Right ventricle myocardium inferior (tissue), 1 donor: ENCODE measurements at places on chromosomes 12 and 14.
A peak's percentile ranks its signal among the peaks of the same experiment; 100 is the strongest.

GRCh38 chr14:67188326-67188725, 914 bp upstream of the GARIN2 start:
- DNase-seq, result no peak

DNA sequence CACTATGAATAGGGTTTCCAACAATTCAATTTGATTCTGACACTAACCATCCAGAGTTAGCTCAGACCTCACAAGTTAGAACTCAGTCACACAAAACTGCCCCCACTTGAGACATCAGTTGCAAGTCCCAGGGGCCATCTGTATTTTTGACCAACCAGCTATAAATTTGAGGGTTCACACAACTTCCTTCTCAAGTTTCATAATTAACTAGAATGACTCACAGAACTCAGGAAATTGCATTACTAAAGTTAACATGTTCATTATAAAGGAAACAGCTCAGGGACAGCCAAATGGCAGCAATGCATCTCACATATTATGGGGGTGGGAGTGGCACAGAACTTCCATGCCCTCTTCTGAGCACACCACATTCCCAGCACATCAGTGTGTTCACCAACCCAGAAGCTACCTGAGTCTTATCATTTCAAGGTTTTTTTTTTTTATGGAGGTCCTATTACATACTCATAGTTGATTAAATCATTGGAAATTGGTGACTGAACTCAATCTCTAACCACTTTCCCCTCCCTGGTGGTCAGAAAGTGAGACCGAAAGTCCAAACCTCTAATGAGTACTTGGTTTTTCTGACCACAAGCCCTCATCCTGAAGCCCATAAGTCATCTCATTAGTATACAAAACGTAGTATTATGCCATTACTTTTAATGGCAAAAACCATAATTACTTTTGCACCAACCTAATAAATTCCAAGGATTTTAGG, 1721.5 kb upstream of the SEL1L start:
- DNase-seq, result no peak

GRCh38 chr12:20096430-20096829, 271.9 kb upstream of the PDE3A start:
- DNase-seq, result no peak

DNA sequence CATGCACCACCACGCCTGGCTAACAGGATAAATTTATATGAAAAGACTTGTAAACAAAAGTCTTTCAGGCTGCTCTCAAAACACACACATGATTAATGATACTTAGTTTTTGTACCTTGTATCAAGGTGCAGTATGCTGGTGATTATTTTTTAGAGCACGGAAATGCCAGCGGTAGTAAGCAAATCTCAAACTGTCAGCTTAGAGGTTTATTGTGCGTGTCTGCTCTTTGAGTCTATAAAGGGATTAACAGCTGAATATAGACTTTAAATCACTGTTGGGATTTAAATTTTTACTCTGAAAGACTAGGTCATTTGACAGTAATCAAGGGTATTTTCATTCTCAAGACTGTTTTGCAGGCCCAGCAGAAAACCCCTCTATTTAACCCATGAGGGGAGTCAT, 50.5 kb downstream of the PLEKHA5 start:
- no peak for DNase-seq

- no peak for DNase-seq
These were observed 27.6 kb downstream of the TUBA1A start for GRCh38 chr12:49161092-49161795.

DNA sequence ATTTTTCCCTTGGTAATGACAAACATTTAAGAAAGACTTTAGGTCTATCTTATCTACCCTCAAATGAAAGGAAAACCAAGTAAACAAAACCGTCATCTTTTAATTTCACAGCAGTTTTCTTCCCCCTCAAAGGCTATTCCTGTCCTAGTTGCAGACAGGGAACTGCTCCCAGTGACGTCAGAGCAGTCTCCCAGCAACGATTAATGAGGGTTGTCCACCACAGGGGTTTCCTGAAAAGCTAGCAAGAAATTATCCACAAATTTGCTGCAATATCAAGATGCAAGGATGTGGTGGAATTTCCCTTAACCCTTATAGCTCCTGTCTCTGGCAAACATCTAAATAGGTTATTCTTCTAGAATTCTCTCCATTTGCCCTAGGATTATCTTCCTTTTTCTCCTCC, 89.1 kb upstream of the STAC3 start:
- no peak for DNase-seq

DNA sequence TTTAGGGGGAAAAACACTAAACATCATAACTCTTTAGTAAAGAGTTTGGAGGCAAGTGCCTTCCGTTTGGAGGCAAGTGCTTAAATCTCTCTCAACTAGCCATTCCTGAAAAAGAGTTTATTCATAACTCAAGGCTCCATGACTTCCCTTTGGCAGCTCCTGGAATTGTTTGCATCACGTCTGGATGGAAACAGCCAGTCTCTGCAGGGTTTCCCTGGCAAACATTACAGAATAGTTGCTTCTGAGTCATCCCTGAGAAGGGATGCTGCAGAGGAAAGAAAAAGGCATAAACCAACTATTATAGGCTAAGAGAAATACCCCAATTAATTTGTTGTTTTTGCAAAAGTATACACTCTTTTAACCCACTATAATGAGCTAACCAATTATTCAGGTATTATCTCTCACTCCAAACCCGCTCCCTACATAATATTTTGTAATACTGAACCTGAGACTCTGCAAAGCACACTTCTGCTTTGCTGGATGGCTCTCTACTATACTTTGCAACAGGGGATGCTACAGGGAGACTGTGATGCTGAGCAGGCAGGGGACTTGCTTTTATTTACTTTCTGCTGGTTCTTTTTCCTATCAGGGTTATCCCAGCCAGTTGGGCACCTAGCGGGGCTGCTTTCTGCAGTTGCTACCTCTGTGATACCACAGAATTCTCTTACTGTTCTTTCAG, 497.7 kb downstream of the FUT8 start:
- DNase-seq, result no peak

GRCh38 chr14:88234442-88234841, 88.6 kb downstream of the KCNK10 start:
- no peak for DNase-seq

GRCh38 chr14:61517911-61518384, 177.4 kb upstream of the HIF1A start:
- no peak for DNase-seq

DNA sequence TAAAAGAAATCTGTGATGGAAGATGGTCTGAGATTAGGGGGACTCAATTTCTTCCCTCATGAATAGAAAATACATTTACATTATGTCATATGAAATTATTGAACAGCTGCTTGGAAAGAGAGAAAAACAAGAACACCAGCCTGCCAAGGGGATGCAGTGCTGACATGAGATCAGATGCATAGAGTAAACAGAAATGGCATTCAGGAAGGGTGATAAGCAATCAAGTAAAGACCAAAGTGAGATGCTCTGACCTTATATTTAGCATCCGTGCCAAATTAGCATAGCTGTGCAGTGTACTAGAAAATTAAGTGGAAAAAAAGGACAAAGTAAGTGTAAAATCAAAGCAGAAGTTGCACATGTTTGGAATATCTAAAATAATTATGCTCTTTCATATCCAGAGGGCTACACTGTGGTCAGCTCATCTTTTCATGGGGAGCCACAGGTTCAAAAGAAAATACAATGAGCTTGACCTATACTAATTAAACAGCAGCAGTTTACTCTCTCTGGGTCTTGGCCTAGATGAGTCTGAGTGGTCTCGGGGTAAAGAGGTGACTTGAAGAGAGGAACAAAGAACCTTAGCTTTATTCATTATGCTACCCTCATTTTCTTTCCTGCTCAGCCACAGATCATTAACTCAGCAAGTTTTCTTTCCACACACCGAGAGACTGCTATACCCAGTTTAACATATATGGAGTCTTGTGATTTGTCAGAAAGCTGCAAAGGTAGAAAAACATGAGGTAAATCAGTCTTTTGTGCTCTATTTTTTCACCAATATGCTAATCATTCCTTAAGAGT, 359.4 kb upstream of the FOXG1 start:
- DNase-seq, result no peak

- no peak for DNase-seq
These were observed 33.4 kb downstream of the FNTB start for GRCh38 chr14:65019944-65020566.

- DNase-seq, result no peak
These were observed 470.3 kb downstream of the VRK1 start for GRCh38 chr14:97267509-97267908.

DNA sequence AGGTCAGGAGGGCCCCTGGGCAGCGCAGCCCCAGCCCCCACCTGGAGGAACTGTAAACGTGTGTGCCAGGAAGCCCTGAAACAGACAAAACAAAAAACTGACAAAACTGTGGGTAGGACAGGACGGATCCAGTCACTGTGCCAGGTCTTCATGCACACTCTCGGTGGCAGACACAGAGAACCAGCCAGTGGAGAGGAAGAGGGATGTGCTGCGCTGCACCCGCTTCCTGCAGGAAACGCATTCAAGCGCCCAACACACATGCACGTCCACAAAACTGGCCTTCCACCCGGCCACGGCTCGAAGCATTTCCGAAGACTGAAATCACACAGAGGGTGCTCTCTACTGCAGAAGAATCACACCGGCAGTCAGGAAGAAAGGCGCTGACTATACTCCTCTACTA, 16.9 kb downstream of the BRF1 start:
- no peak for DNase-seq

- DNase-seq, result no peak
These were observed 7.8 kb downstream of the PITPNM2 start for GRCh38 chr12:123142921-123143735.

GRCh38 chr12:121794534-121795033, 1.1 kb upstream of the RHOF start:
- peak; percentile 71 for DNase-seq

GRCh38 chr12:68119724-68120211, 39.8 kb downstream of the IFNG start:
- no peak for DNase-seq

DNA sequence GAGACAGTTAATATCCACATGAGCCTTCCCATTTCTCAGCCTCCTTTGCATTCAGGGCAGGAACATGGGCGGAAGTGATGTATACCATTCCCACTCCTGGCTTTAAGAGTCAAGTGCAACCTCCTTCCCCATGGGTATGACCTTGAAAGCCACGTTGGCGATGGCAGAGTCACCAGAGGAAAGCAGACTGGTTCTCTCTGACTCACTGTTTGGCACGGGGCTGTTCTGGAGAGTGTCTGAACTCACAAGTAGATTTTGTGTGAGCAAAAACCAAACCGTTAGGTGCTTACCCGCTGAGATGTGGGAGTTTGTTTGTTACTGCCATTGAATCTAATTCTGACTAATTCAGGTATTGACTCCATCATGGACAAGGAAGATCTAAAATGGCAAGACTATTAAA, 36.7 kb upstream of the PZP start:
- DNase-seq, result no peak

DNA sequence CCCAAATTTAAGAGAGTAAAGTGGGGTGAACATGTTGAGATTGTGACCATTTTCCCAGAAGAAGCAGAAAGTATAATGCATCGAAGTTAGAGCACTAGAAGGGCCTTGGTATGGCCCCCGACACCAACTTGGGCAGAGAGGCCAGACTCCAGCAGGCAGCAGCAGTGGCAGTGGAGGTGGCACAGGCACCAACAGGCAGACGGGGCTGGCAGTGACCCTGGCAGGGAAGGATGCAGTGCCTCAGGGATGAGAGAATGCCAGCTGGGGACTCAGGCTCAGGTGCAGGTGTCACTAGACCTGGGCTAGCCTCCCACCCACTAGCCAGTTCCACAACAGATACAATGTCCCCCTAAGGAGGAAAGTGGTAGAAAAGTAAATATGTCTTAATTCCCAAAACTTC, 27.7 kb upstream of the AMIGO2 start:
- no peak for DNase-seq

DNA sequence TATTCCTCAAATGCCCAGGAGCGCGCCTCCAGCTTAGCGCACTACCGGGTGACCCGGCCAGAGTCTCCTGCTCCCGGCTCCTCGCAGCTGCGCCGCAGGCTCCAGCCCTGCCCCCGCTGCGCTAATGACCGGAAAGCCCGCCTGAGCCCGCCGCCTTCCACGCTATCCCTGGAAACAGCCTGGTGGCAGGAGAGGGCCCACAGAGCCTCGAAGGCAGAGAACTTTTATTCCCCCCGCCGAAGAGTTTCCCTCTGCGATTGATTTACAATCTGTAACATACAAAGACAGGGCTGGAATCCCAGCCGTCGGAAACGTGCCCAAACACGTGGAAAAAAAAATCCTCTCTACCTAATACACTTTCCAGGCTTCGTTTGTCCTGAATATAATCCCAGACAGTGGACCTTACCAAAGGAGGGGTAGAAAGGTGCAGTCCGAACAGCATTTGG, 1.5 kb downstream of the COL2A1 start:
- DNase-seq, result no peak

DNA sequence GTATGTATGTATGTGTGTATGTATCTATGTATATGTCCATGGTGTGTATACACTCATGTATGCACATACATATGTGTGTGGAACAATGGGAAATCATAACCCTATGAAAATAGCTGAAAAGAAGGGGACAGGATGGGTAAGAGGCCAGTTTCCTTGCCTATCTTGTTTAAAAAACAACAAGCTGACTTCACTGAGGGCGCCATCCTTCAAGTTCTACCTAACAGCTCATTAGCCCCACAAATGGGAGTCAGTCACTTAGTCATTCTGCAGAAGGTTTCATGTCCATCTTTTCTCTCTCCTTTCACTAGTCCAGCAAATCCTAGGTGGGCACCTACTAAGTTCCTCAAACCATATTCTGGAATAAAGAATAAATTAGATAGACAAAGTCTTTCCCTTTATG, 14.7 kb downstream of the STON2 start:
- DNase-seq, result no peak

DNA sequence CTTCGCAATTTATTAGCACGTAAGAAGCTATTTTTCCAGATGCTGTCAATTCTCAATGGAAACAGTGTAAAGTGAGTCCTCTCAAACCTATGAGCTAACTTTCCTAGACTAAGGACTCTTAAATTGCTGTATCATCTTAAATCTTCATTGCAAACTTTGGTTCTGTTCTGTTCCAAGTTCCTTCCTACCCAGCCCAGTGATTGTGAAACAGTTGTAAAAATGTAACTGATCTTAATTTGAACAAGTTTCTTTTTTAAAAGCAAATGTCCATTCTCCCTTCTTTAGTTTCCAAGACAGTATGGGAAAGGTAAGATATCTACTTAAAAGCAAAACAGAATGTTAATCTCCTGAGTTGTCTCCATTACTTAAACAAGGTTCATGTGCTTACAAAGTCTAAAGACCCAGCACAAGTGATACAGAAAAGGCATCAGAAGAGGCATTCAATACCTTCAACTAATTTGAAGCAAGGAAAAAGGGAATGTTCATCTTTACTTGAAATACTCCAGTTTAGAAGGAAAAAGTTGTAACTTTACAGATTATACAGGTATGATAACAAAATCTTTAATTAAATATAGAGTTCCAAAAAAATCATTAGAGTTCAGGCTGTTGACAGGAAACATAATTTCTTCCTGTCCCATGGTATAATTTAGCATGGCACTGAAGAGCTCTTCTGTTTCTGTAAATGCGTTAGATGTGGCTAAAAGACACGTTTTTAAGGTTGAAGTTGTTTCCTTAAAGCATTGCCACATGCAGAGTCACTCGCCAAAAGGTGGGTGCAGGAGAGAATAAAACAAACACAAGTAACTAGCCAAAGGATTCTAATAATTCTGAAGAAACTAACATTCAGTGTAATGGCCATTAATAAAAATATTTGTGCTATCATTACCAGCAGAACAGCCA, 101.5 kb upstream of the USP15 start:
- DNase-seq, result no peak
